ENCODE measurements at places on chromosomes 2 and 18.

GRCh38 chr2:133633881-133634409 is 65.7 kb upstream of the NCKAP5 start:
- DNase-seq: peak; percentile 87

DNA sequence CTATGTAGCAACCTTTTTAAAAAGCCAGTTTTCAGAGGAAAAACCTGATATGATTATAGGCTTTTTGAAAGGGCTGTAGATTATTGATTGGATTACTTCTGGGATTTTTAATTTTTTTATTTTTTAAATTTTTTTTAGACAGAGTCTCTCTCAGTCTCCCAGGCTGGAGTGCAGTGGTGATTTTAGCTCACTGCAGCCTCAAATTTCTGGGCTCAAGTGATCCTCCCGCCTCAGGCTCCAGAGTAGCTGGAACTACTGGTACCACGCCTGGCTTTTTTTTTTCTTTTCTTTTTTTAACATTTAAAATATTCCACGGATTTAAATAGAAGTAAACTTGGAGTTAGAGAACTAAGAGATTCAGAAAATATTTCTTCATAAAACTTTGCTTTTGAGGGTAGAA is 1.2 kb downstream of the MRPL19 start:
- no peak for DNase-seq

- peak; percentile 87 for DNase-seq
These were observed 108.8 kb downstream of the B3GNT2 start for GRCh38 chr2:62304429-62305417.

- no peak for DNase-seq
These were observed 175.2 kb upstream of the ALPP start for GRCh38 chr2:232203166-232203891.

DNA sequence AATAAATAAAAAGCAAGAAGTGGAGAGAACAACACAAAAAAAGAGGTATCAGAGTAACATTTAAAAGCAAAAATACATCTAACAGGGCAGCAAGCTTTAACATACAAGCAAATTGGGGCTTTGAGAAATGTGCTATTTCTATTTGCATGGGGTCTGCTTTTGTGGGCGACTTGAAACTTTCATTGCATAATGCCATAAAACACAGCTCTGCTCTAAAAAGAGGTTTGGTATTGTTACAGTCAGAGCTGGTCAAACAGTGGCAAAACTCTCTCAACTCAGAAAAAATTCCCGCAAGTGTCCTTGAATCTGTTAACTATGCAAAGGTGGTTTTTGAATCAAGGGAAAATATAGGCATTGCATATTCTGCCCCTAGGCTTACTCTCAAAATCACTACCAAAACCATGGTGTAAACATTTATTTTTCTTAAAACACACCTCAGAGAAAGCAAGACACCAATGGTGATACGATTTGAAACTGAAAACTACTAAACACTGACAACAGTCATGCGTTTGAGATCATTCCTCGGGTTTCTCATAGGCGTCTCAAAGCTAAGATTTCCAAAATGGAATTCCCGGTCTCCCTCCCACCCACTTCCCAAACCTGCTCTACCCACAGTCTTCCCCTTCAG is 45.5 kb downstream of the RNF152 start:
- DNase-seq: no peak

DNA sequence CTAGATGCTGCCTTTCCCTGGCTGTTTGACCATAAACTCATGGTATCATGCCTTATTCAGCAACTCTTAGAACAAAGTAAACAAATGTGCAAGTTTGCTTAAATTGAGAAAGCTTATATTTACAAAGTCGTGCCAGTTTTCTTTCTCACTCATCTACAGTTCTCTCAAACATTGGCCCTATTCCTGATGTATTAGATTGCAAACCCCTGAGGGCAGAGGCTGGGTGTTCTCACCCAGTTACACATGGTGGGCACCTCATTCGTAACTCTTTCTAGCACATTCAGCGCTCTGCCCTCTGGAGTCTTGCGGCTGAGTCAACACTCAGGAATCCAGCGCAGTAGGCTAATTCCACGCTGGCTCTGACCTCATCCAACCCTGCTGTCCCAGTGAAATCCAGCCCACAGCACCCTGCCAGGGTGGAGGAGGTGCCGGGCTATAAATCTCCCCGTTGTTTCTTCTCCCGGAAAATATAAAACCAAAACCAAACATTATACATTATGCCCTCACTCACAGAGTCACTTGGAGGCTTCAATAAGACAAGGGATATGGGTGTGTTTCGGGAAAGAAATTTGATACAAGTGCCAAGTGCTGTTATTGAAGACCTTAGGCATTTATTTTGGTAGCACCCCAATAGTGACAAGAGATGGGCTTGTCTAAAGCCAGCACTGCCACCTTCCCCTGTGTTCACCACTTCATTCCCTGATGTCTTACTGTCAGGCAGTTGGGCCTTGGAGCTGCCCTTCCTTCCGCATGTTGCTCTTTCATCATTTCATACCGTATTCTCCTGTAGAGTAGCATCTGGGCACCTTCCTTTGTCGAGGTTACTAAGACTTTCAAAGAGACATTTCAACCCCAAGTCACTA is 287.4 kb downstream of the PRKCE start:
- DNase-seq: peak; percentile 93

DNA sequence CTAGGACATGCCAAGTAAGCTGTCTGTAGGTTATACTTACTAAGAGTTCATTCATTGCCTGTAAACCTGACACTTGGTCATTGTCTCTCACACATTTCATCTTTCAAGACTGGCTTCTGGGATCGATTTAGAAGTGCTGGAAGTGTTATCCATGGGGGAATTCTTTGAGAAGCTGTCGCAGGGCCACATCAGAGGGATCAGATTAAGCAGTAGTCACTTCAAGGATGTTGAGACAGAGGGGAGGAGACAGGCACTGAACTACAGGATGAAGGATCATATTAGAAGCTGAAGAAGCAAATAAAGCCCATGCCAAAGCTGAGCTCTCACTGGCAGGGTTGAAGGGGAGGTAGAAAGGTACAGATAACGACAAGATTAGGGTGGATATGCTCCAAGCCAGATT is 49.0 kb downstream of the CDK15 start:
- DNase-seq: peak; percentile 62

DNA sequence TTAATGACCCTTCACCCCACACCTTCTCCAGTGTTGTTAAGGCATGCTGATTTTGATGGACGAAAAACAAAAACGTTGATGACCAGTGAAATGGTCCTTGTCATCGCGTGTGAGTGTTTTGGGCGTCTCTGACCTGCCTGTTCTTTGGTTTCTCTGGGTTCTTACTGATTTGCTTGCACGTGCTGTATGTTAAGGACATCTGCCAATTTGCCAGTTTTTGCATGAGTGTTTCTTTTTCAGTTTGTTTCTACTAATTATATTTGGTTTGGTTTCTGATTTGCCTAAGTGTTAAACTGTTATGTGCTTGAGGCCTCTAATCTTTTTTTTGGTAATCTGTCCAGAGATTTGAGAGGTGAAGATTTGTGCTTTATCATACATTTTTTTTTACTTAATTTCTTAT is 14.6 kb downstream of the TRAF3IP1 start:
- no peak for DNase-seq

DNA sequence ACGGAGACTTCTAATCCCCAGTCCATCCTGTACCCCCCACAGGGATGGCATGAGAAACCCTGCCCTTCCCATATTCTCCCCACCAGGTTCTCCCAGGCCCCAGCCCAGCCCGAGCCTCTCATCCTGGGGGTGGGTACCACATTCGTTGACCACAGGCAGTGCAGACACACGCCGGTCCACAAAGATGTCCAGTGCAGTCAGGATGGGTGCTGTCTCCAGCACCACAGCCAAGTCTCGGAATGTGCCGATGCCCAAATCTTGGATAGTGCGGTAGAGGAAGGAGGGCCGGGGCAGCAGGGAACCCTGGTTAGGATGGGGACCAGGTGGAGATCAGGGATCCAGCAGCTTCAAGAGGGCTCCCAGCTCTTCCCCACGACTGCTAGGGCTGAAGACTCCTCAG is 4.8 kb downstream of the PRKAG3 start:
- no peak for DNase-seq

DNA sequence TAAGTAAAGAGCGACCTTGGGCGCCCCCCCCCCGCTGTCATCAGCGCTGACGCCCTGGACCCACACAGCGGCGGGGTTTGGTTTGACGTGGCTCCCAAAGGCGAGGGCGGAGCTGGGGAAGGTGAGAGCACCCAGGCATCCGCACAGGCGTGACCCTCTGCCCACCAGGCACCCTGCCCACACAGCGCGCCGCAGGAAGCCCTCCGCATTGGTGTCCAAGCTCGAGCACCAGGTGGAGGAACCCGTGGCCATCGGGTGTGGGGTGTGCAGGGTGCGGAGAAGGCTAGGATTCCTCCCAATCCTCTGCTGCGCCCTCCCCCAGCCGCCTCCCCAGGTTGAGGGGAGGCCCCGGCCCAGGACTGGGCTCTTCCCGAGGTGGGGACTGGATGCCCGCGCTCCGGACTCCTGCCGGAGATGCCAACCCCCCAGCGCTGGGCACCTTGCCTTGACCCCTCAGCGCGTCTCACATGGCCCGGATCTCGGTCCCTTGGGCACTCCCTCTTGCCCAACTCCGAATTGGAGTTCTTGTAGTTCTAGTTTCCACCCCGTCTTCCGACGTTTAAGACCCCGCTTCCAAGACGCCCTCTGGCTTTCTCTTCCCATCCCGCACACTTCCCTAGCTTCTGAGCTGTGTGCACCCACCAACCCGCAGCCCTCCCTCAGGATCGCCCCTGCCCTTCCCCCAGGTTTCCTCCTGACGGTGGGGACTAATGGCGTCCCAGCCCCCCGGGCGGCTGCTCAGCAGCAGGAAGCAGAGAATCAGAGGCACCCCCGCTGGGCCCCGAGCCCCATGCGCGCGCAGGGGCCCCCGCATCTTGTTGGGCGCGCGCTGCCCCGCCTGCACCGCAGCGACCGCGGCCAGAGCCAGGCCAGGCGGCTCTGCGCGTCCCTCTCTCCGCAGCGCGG is 25.9 kb upstream of the RESP18 start:
- no peak for DNase-seq

GRCh38 chr2:129070663-129071062 is 752.0 kb upstream of the HS6ST1 start:
- no peak for DNase-seq

DNA sequence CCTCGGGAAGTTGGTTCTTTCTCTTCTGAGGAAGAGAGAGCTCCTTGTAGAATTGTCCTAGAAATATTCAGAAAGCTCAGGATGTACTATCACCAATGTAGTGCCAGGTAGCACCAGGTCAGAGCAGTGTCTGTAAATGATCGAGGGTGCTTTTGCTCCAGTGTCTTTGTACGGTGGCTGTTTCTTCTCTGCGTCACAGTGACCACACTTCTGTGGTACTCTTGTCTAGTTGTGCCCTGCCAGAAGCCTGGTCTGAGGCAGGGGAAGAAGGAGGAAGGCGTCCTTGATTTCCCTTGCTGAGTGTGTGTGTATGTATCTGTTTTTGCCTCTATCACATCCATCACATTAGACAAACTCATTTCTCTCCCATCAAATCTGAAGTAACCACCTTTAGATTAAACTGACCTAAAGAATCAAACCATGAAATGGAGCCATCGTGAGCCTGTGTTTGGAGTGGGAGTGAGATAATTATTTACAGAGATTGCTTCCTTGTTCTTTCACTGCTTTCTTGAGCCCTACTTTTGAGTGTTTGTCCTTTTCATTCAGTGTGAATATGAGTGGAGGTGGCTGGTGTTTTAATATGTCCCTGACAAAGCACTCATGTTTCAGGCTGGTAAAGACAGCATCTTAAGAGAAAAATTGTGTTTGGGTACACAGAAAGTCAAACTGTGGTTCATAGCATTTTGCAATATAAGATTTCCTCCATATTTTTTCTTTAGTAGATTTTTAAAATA is 97.2 kb downstream of the ACOXL start:
- DNase-seq: no peak

GRCh38 chr2:145000376-145000775 is 480.5 kb upstream of the ZEB2 start:
- no peak for DNase-seq

- peak; percentile 46 for DNase-seq
These were observed 92.9 kb downstream of the ACKR3 start for GRCh38 chr2:236662231-236663185.

DNA sequence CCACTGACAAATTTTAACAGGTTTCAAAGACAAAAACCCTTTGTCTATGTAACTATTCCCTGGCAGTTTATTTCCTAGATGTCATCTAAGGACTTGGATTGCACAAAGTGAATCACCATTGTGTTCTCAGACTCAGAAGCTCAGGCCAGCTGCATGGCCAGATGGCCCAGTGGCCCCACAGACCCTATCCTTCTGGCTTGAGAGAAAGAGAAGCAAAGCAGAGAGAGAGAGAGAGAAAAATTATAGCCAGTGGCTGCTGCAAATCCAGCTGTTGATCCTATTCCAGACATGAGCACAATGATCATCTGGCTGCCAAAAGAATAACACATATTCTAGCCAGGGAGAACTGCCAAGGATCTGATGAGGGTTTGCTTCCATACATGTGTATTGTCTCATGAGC is 25.8 kb downstream of the CTLA4 start:
- DNase-seq: no peak

- no peak for DNase-seq
These were observed 383.1 kb upstream of the ID2 start for GRCh38 chr2:8298783-8299182.

- DNase-seq: peak; percentile 42
These were observed 7.2 kb downstream of the CPSF3 start for GRCh38 chr2:9430316-9431293.

DNA sequence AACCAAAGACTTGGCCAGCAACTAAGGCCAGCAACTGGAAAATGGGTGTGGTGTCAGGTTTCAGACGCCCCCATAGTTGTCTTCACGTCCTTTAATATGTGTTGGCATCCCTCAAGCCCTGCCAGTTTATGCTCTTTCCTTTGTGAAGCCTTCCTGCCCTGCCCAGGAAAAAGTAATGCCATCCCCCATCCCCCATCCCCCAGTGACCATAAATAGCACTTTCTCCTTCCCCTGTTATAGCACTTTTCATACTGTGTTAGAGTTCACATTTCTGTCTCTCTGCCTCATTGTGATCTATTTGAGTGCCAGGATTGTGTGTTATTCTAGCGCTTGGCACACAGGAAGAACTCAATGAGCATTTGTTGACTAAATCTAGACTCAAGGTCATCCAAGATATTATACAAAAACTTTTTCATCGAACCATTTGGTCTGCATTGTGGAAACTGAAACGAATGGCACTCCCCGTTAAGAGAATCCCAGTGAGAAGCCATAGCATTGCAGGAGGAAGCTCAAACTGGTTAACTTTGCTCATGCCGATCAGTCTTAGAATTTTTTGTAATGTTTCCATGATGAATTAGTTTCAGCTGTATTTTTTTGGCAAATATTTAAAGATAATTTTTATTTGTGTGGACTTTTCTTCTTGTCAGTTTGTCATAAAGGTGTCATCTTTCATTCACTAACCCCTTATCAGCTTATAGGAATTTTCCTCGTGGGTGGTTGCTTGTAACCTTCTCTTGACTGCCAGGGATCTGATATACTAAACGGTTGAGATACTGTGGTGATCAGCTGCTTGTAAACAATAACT is 15.7 kb downstream of the CRIM1 start:
- DNase-seq: peak; percentile 61

Measured in fibroblast of skin of right biceps (primary cell).